ENCODE measurements at places on chromosomes 12 and 14.
A peak's percentile ranks its signal among the peaks of the same experiment; 100 is the strongest.

- DNase-seq: peak; percentile 87
Measured at GRCh38 chr14:77760381-77761204, at the start of gene SNW1. Gene SNW1 (minus strand): TSS chr14:77761156. CDS start chr14:77761127, 29 bp downstream.

- no peak for DNase-seq
Measured at GRCh38 chr12:40168868-40169267, 55.9 kb upstream of the LRRK2 start.

GRCh38 chr14:68979722-68980451, 785 bp upstream of the ACTN1 start:
- DNase-seq: no peak

- no peak for DNase-seq
Measured at GRCh38 chr14:66284346-66284745, 201.8 kb upstream of the CCDC196 start.

DNA sequence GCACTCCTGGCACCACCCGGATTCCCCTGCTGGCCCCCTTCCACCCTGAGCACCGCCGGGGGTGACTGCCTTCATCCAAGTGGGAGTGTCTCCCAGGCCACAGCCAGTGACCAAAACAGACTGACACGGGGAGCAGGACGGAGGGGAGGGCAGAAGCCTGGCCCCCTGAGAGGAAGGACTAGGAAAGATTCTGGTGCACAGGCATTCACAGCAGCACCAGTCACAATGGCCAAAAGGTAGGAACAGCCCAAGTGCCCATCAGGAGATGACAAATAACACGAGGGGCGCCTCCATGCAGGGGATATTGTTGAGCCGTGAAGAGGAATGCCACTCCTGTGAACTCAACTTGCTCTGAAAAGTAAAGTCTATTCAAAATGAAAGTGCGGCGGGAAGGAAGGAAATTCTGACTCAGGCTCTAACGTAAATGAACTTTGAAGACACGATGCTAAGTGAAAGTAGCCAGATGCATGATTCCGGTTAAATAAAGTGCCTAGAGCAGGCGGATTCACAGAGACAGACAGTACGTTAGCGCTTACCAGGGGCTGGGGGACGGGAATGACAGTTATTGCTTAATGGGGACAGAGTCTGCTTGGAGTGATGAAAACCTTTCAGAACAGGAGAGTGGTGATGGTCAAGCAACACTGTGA, 146.1 kb upstream of the NCOR2 start:
- peak; percentile 67 for DNase-seq

All from activated CD4-positive, alpha-beta T cell treated with anti-CD3 and anti-CD28 coated beads for 4 hours (primary cell).